ENCODE measurements at places on chromosomes 3 and 15.

DNA sequence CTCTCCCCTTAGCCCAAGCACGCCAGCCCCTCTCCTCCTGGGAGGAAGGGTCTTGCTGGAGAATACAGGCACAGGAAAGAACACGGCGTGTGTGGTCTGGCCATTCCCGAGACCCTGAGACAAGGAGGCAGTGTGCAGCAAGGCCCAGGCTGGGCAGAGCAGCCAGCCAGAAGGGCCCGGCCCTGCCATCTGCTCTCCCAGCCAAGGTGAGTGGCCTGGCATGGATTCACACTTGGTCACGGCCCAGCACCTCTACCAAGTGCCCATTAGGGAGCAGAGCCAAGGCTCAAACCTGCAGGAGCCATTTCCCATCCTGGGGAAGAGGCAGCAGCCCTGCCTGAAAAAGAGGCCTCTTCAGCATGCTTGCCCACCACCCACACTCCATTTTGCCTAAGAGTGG, 28.6 kb downstream of the MEGF11 start:
- no peak for DNase-seq

DNA sequence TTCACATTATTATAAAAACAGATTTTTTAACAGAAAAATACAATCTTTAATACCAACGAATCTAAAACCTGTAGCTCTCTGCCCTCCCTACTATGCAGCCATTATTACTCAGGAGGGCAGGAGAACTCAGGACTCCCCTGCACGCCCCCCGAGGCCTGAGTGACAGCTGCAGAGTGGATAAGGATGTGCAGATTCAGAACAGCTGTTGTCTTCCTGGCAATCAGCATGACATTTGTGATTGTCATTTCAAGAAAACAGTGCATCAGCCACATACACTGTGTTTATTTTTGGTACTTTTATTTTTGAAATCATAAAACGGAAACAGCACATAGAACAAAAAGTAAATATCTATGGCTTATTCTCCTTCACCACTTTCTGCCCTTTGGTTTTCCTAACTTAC, 450.8 kb downstream of the OCA2 start:
- DNase-seq = no peak

GRCh38 chr3:179716811-179717210, 64.0 kb downstream of the USP13 start:
- no peak for DNase-seq

DNA sequence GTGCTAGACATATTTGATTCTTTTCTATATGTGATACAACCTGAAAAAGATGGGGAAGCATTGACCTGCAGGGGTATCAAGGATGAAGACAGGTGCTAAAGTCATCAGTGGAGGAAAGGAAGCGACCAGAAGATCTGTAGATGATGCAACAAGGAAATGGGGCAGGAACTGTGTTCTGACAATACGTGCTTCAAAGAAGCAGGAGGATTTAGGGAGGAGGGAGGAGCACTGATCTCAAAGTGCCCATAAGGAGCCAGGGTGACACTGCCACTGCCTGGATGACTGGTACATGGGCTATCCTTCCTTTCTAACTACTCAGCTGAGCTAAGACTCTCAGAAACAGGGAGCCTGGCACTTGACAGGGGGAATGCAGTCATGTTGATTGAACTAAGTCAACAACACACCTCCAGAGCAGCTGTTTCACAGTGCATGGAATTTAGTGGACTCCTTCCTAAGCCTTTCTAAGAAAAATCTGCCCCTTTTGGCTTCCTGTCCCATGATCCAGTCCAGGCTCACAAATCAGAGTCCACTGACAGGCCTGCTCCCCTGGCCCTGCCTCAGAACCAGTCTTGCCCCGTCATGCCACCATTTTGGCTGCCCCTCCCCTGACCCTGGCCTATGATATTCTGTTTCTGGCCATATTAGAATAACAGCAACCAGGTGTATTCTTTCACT, 12.0 kb downstream of the LYSMD4 start:
- DNase-seq = no peak

GRCh38 chr3:5634411-5634810, 446.9 kb downstream of the EDEM1 start:
- no peak for DNase-seq

GRCh38 chr3:64254443-64254842, 29.2 kb upstream of the PRICKLE2 start:
- DNase-seq = no peak

GRCh38 chr3:80434366-80434765, 666.6 kb upstream of the ROBO1 start:
- DNase-seq = no peak

DNA sequence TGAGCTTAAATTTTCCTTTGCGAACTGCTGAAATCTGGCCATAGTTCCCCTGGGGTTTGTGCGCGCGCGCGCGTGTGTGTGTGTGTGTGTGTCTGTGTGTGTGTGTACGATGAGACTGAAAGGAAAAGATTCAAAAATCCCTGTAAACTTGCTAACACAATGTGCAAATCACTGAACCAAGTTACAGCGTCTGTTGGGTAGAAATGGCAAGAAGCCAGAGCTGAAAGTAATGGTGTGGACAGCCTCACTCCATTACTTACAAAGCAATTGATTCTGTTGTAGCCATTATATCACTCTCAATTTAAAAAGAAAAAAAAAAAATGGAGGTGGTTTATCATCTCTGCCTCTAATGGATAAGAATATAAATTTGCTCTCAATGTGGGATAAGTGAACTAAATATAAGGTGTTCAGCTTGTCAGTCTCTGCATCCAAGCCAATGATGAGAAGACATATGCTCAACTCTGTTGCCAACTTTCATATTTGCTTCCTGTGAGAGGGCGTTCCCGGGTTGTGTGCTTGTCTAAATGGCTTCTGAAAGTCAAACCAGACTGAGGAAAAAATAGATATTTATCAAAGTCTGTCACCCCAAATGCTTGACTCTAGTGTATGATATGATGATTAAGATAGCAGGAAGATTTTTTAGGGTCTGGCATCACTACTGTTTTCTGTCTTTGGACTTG, 422.2 kb downstream of the ZNF385D start:
- no peak for DNase-seq

DNA sequence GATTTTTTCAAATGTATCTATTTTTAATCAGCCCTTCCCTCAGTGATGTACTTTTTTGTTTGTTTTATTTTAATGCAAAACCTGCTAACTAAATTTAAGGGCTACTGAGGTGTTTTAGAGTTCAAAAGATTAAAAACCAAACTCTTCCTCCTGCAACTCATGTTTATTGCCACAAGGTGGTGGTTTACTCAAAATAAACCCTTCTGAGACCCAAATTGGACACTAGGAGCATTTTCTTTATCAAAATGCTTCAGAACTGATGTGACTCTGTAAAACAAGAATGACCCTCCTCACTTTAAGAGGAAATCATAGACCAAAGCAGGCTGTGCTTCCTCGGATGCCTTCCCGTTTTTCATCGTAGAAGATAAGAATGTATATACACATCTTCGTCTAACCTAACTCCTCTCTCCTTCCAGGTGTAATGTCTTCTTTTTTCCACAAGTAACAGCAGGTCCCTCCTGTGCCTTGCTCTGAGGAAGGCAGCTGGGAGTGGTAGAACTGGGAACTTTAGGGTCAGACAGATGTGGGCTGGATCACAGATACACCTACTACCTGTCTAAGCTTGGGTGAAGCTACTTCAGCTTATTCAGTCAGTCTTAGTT, 2.9 kb upstream of the NME9 start:
- DNase-seq = no peak

DNA sequence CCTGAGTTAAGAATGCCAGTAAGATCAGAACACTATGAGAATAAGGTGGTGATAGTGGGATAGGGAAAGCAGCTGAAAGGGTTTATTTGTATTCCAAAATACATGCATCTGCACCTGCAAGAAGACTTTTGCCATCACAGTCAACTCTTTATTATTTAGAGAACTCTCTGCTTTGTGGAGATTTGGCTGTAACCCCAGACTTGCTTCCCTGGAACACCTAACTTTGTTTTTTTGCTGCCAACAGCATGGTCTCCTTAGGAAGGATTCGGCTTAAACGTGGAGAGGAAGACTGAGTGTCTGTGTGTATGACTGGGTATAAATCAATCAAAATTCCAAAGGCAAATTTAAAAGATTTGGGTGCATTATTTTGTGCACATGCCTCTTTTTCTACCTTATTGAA, 21.6 kb upstream of the SLITRK3 start:
- no peak for DNase-seq

GRCh38 chr3:158748237-158748828, 16.1 kb upstream of the RARRES1 start:
- no peak for DNase-seq

- DNase-seq = no peak
These were observed 8.3 kb downstream of the SETD5 start for GRCh38 chr3:9405756-9406155.

- no peak for DNase-seq
These were observed 90.2 kb downstream of the ARNT2 start for GRCh38 chr15:80494351-80494751.
